ENCODE measurements at places on chromosomes 6 and 20.
A peak's percentile ranks its signal among the peaks of the same experiment; 100 is the strongest.

DNA sequence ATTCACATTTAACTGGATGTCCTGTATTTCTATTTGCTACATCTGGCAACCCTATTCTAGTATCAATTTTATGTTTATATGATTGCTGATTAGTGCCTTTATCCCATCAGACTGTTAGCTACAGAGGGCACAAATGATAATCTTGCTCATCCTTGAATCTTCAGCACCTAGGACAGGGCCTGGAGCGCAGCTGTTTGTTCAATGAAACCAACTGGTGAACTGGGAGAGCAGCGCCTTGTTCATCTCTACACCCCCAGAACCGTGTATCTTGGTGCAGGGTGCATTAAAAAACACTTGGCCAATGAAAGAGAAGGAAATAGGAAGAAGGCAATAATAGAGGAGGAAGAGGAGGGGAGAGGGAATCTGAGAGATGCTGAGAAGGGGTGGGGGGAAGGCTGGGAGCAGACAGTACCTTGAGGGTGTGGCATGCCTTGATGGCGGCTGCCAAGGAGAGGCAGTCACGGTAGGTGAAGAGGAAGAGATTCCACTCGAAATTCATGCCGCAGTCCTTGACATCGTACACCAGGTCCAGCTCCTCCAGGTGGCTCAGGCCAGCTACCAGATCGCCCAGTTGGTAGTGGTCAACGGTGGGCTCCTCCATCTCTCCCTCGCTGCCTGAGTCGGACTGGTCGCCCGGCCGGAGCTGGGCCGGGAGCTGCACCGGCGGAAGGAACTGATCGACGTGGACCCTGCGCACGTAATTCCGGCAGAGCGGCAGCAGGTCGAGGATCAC, 15.5 kb downstream of the TMEM151B start:
- no peaks in the 10 kb centered on the region for H3K36me3 ChIP-seq
- no peak for DNase-seq
- no peak overlapping the region for H3K27ac ChIP-seq
- no peaks in the 10 kb centered on the region for H3K4me1 ChIP-seq
- H3K27me3 ChIP-seq, result peaks cover 23% of the 10 kb centered on the region

- H3K27ac ChIP-seq, result no peak overlapping the region
- H3K36me3 ChIP-seq, result no peaks in the 10 kb centered on the region
- no peak overlapping the region for H3K4me3 ChIP-seq
- no peaks in the 10 kb centered on the region for H3K4me1 ChIP-seq
These were observed 45.1 kb downstream of the CEP85L start for GRCh38 chr6:118606268-118606667.

GRCh38 chr20:20931632-20932031, 174.5 kb downstream of the LINC00237 start:
- no peak overlapping the region for H3K27ac ChIP-seq
- H3K36me3 ChIP-seq, result no peaks in the 10 kb centered on the region
- no peaks in the 10 kb centered on the region for H3K27me3 ChIP-seq
- DNase-seq, result no peak
- no peaks in the 10 kb centered on the region for H3K4me1 ChIP-seq

DNA sequence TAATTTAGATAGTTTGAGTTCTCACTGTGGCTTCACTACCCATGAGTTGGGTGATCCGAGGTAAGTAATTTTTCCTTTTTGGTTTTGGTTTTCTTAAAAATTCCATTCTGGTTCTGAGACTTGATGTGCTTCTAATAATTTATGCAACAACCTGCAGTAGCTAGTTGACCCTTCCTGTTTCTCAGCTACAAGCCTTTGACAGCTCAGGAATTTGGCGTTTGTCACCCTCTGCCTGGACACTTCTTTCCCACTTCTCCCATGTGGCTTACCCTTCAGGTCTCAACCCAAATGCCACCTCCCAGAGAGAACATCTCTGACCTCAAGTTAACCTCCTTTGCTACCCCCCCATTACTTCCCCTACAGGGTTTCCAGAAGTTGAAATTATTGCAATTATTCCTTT, 49.7 kb upstream of the TSHZ2 start:
- DNase-seq, result no peak
- H3K4me1 ChIP-seq, result no peaks in the 10 kb centered on the region
- no peaks in the 10 kb centered on the region for H3K27me3 ChIP-seq
- no peak overlapping the region for H3K4me3 ChIP-seq
- no peak overlapping the region for H3K27ac ChIP-seq

DNA sequence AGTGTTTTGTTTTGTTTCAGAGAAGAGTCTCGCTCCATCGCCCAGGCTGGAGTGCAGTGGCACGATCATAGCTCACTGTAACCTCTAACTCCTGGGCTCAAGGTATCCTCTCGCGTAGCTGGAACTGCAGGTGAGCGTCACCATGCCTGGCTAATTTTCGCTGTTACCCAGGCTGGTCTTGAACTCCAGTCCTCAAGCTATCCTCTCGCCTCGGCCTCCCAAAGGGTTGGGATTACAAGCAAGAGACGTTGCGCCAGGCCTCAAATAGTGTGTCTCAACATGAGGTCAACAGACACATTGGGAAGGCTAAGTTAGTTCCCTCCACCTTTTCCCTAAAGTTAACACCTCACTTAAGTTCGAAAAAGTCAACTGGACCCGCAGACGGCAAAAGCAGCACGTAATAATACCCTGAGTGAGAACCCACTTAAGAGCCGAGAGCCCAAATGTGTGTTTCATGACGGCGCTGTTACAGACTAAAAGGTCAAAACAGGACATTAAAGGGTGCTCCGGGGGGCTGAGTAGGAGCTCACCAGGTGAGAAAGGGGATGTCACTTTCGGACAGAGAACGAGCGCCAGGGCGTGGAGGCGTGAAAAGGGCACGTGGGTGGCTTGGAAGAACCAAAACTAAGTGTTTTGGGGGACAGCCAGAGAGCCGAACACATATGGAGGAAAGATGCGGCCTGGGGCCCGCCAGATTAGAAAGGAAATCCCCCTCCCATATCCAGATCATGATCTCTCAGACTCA, 499 bp downstream of the TTI1 start:
- peaks cover 8% of the 10 kb centered on the region for H3K36me3 ChIP-seq
- H3K27ac ChIP-seq, result peak overlapping the region; percentile 93
- no peak for DNase-seq
- peaks cover 28% of the 10 kb centered on the region for H3K4me1 ChIP-seq

- H3K36me3 ChIP-seq, result no peaks in the 10 kb centered on the region
- peak overlapping the region; percentile 30 for H3K4me3 ChIP-seq
- DNase-seq, result peak; percentile 69
- no peaks in the 10 kb centered on the region for H3K27me3 ChIP-seq
- H3K4me1 ChIP-seq, result peaks cover 50% of the 10 kb centered on the region
- H3K27ac ChIP-seq, result peak overlapping the region; percentile 99
These were observed 6.5 kb downstream of the BMP5 start for GRCh38 chr6:55868771-55869479.

GRCh38 chr6:100665041-100665380, 200.3 kb upstream of the SIM1 start:
- H3K4me1 ChIP-seq, result peaks cover 7% of the 10 kb centered on the region

DNA sequence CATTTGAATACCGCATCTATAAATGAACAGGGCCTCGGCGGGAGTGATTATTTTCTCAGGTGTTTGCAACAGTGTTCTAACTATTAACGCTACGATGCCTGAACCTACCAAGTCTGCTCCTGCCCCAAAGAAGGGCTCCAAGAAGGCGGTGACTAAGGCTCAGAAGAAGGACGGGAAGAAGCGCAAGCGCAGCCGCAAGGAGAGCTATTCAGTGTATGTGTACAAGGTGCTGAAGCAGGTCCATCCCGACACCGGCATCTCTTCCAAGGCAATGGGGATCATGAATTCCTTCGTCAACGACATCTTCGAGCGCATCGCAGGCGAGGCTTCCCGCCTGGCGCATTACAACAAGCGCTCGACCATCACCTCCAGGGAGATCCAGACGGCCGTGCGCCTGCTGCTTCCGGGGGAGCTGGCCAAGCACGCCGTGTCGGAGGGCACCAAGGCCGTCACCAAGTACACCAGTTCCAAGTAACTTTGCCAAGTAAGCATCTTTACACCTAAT, 70.9 kb downstream of the HFE start:
- peak overlapping the region; percentile 94 for H3K4me3 ChIP-seq
- H3K27ac ChIP-seq, result peak overlapping the region; percentile 96
- no peak for DNase-seq
- H3K27me3 ChIP-seq, result no peaks in the 10 kb centered on the region
- H3K36me3 ChIP-seq, result no peaks in the 10 kb centered on the region
- H3K4me1 ChIP-seq, result peaks cover 13% of the 10 kb centered on the region

- no peak overlapping the region for H3K4me3 ChIP-seq
- no peaks in the 10 kb centered on the region for H3K4me1 ChIP-seq
- H3K36me3 ChIP-seq, result no peaks in the 10 kb centered on the region
- H3K27me3 ChIP-seq, result 0 out of 2 replicates have a peak, but pooled peaks cover 2% of the 10 kb centered on the region
- H3K27ac ChIP-seq, result no peak overlapping the region
These were observed 515.0 kb downstream of the QKI start for GRCh38 chr6:163929538-163929937.

DNA sequence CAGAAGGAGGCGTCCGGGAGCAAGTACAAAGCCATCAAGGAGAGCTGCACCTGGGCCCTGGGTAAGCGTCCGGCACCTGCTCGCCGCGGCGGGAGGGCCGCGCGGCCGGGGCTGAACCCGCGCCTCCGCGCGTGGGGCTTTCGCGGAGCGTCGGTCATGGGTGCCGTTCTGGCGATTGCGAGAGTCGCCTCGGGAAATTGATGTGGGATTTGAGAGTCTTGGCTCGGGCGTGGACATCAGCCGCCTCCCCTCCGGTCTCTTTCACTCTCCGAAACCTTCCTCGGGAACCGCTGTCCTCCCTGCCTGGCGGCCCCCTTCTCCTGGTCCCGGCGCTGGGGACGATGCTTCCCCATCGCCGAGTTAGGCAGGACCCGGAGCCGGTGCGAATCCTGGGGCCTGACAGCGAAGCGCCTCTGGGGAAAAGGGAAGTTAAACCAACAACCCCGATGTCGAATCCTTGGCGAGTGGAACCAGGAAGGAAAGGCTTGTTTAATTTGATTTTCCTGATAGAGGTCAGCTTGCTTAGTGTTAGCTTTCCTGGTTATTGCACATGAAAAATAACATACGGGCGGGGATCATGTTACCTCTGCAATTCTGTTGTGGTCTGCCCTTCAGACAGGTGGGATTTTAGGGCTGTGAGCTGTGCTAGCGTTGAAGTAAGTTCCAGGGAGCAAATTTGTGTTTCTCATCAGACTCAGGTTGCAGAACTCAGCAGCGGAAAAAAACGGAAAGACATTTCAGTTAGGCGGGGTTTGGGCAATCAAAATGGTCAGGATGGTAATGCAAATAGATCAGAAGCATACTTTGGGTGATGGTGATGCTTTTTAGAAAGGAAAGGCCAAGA, 594 bp downstream of the ARFGEF3 start:
- H3K27me3 ChIP-seq, result peaks cover 56% of the 10 kb centered on the region
- DNase-seq, result no peak
- H3K27ac ChIP-seq, result no peak overlapping the region
- peaks cover 9% of the 10 kb centered on the region for H3K4me1 ChIP-seq

DNA sequence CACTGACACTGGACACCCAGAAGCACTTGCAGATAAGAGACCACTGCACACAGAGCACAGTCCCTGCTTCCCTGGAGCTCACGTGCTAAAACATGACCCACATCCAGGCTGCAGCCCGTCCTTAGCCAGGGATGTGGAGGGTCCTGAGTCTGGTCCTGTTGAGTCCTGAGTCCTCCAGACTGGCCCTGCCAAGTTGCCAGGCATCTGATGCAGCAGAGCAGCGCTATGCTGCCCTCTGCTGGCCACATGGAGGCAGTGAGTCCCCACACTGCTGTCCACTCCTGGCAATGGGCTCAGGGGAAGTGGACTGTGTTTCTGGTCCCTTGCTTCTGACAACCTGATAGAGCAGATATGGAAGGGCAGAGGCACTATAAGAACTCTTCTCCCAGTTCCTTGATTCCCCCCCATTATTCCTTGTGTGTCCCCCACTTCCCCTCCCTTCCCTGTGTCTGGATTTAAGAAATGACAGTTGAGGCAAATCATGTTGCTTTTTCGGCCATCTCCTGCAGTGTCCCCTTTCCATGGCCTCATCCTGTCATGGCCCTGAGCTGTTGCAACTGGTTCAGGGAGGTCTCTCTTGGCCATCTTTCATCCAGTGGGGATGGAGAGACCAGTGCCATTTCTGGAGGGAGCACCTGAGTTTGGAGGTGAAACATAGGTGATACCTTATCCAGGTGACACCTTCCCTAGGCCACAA, 86.0 kb downstream of the DHX35 start:
- no peak overlapping the region for H3K27ac ChIP-seq
- H3K4me3 ChIP-seq, result no peak overlapping the region
- H3K4me1 ChIP-seq, result peaks cover 5% of the 10 kb centered on the region
- H3K27me3 ChIP-seq, result no peaks in the 10 kb centered on the region
- no peaks in the 10 kb centered on the region for H3K36me3 ChIP-seq
- DNase-seq, result peak; percentile 64

DNA sequence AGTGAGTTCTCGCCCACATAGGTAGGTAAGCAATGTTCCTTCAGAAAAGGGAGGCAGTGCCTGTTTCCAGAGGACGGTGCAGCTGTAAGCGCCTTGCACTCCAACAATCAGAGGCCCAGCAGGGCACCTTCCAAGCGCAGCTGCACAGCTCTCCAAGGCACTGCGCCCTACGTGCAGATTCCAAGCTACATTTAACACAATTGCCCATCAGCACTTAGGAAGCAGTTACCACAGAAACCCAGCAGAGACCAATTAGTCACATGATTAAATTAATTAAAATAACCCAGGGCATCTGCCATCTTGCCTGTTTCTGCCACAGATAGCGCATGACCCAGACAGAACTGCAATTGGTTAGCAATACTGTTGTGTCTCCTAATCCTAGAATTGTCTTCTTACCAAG, 65.5 kb downstream of the SOBP start:
- H3K4me3 ChIP-seq, result no peak overlapping the region
- no peak for DNase-seq
- H3K4me1 ChIP-seq, result no peaks in the 10 kb centered on the region
- H3K36me3 ChIP-seq, result no peaks in the 10 kb centered on the region
- no peak overlapping the region for H3K27ac ChIP-seq

GRCh38 chr20:13221313-13221672, 219 bp downstream of the ISM1 start:
- no peaks in the 10 kb centered on the region for H3K36me3 ChIP-seq
- H3K4me1 ChIP-seq, result no peaks in the 10 kb centered on the region
- no peak for DNase-seq
- H3K4me3 ChIP-seq, result peak overlapping the region; percentile 30

DNA sequence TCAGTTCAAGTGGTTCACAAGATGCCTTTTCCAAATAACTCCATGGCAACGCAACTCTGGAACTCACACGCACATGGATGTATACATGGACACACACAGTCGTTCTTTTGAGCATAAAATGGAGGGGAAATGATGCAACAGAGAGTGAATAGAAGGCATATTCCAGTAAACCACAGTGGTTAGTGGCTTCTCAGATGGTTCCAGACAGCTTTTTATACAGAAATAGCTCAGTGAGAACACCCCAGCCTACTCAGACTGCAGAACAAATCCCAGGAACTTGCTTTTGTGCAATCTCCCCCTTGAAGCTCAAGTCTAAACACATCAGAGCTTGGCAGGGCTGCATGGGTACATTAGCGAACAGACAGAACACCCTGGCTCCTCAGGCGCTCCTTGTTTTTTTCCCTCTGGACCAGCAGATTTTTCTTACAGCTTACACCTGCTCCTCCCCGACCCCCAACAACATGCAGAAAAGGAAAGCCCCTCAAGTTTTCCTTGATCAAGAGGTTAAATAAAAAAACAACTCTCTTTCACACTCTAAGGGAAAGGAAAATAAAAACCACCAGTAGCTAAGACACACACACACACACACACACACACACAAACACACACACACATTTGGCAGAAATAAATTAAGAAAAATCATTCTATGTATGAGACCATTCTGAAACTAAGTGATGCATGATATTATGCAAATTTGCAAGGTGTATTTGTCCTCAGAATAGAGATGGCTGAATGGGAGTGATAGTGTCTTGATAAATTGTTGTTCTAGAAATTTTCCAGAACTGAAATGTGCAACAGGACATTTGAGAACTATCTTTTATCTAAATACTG, 51.2 kb upstream of the RANBP9 start:
- H3K27ac ChIP-seq, result no peak overlapping the region
- H3K4me1 ChIP-seq, result no peaks in the 10 kb centered on the region
- DNase-seq, result no peak
- H3K4me3 ChIP-seq, result no peak overlapping the region
- no peaks in the 10 kb centered on the region for H3K27me3 ChIP-seq
